Fibroblast of skin of right biceps (primary cell): ENCODE measurements at places on chromosomes 5 and 9.

DNA sequence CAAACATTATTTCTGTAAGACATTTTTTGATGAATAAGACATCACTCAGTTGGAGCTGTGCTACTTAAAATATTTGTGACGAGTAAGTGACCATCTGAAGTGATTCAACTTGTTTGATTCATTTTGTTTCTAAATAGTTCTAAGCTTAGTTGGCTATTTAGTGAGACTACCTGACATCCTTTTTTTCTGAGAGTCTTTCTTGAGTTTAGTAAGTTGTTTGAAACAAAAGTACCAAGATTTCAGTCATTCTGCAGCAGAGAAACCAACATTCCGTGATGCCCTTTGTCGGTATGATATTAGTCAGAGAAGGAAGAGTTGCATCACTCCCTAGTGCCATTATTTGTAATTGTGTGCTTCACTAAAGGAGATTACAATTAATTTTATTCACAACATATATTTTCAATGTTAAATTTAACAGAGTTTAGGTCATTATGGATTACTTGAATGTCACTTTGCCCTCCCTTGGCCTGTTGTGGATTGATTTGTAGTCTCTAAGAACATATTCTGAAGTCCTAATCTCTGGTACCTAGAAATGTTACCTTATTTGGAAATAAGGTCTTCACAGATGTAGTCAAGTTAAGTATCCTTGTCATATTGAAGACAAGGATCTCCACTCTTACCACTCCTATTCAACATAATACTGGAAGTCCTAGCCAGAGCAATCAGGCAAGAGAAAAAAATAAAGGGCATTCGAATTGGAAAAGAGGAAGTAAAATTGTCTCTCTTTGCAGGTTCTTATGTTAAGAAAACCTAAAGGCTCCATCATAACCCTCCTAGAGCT is 212.2 kb downstream of the PCSK1 start:
- peak; percentile 92 for DNase-seq

DNA sequence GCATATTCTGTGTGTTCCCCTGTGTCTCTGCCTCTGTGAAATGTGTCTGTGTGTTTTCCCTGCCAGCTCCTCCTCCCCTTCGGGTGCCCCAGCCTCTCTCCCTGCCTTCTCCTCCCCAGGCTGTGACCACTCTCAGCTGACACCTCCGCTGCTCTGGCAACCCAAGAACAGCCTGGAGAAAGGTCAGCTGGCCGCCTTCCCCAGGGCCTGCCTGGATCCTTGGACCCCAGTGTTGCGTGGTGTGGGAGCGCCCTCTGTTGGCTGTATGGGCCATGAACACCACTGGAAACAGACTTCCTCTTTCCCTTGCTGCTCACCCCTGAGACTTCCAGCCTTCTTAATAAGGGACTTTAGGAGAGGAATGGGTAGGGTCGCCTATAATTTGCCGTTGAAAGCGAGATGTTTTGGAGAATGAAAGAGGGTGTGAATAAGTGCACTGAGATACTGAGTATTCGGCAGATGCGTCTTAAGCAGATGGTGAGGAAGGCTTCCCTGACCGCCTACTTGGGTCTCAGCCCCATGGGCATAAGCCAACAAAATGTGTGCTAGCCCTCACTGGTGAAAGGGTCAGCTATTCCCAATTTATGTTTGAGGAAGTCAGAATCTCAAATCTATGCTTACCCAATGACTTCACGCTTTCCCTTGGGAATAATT is 114.9 kb upstream of the TRIM32 start:
- peak; percentile 72 for DNase-seq

GRCh38 chr9:106970219-106970975 is 107.4 kb downstream of the ZNF462 start:
- no peak for DNase-seq

- no peak for DNase-seq
Measured at GRCh38 chr5:143931476-143931875, 119.5 kb downstream of the HMHB1 start.

- DNase-seq: peak; percentile 52
Measured at GRCh38 chr5:145887976-145888574, 15.3 kb upstream of the GRXCR2 start.

GRCh38 chr5:143177263-143177983 is 226.1 kb downstream of the NR3C1 start:
- peak; percentile 95 for DNase-seq

DNA sequence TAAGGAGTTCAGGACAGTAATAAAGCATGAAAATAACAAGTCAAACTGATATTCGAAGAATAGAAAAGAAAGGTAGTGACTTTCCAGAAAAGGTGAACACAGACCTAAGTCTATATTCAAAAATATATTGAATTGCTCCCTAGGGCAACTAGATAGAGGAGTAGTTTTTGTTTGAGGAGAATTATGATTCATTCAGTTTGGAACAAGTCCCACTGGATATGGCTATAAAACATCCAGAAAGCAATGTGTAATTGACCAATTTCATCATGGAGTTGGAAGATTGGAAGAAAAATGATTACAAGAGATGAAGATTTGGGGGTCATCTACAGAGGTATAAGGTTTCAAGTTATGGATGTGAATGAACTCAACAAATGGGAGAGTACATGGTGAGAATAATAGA is 117.5 kb upstream of the ZNF462 start:
- peak; percentile 53 for DNase-seq
